ENCODE measurements at places on chromosomes 7 and 10. TPM values are rescaled to one million over a fixed set of nuclear protein-coding genes. Genes with fewer than 3 reads are reported as not detected.

Gene FAM170B
- not detected for total RNA-seq

Gene NRP1
- total RNA-seq = 20.6 TPM

Gene RBM20
- 0.33 TPM for total RNA-seq

Gene CCDC136
- total RNA-seq = 0.40 TPM

Gene TLX1
- 1.3 TPM for total RNA-seq

Gene CD36
- 16.3 TPM for total RNA-seq

Gene GAD2
- not detected for total RNA-seq

Gene GIMAP7
- total RNA-seq = 4.4 TPM

Gene SPDYE16
- total RNA-seq = 0.13 TPM

Gene PRSS1
- 19.7 TPM for total RNA-seq

All from left lobe of liver (tissue), 2 donors.